ENCODE measurements at places on chromosomes 16 and 17.

GRCh38 chr17:82236142-82236971 lies 7.5 kb downstream of the SLC16A3 start:
- peak; percentile 65 for DNase-seq

DNA sequence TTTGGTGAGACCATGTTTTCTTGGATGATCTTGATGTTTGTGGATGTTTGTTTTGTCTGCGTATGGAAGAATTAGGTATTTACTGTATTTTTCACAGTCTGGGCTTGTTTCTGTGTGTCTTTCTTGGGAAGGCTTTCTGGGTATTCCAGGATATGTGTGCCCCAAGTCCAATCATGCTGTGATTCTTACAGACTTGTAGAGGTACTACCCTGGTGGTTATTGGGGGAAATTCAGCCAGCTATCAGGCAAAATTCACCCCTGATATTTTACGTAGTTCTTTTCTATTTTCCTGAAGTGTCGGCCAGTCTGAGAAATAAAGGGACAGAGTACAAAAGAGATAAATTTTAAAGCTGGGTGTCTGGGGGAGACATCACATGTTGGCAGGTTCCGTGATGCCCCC lies 33.4 kb upstream of the ARL4D start:
- DNase-seq = no peak

GRCh38 chr16:30115238-30115637 lies 1.9 kb upstream of the GDPD3 start:
- DNase-seq = no peak

- DNase-seq = no peak
Measured at GRCh38 chr17:49821916-49822315, 26.0 kb downstream of the TAC4 start.

DNA sequence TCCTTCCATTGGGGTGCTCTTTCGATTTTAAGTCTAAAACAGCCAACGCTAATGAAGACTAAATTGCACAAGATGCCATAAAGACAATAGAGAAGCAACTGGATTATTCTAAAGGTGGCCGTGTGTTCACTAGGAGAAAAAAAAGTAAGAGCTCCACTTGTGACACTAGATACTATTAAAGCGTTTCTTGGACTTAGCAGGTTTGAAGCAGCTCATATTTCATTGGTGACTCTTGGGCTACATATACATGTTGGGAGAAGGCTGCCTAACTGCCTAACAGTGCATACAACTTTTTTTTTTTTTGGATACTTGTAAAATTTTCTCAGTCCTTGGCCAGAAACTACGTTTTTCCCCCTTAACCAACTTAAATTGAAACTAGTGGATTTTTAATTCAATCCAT lies 111.8 kb upstream of the NOG start:
- DNase-seq = no peak

Data from effector memory CD8-positive, alpha-beta T cell (primary cell).